ENCODE measurements at places on chromosomes 5 and 9.

DNA sequence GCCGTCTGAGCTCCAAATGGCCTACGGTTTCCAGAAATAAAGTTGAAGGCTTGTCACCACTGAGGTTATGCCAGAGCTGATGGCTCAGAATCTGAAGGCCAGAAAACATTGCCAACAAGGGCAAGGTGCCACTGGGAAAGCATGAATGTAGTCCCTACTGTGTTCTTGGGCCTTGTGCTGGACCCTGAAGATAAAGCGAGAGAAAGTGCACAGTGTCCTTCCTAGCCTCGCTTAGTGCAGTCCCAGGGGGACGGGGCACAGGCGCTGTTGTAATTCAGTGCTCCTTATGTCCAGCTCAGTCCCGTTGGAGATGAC lies 84.5 kb downstream of the NDFIP1 start:
- no peak for DNase-seq

DNA sequence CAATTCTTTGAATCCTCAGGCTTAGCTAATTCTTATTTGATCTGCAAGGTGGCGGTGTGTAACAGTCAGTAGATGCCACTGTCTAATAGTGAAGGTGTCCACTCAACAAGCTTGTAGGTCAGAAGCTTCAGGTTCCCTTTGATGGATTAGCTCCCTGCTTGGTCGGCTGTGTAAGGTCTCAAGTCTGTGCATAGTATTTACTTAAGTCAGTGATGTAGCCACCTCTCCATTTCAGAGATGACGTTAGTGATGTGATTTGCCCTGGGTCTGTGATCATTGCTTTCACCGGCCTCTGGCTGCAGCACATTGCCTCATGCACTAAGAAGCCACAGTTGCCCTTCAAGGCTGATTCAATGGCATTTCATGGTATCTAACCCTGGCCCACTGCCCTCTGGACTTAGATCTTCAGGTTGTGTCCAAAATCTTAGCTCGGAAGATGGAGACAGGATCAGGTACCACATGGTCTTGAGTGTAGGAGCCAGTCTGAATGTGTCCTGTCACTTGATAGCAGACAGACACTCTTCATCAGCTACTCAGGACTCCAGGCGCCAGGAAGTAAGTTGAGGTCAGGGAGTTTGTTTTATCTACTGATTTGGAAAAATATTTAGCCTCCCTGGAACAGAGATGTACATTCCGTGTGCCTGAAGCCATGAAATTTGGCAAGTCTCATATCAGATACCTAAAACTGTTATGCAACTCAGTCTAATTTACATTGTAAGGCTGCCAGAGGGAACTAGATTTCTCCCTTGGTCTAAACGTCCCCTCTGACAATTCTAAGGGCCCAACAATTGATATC lies 42.9 kb downstream of the SUB1 start:
- no peak for DNase-seq

- no peak for DNase-seq
Observed at GRCh38 chr5:180394031-180394636, 41.0 kb upstream of the GFPT2 start.

- no peak for DNase-seq
Observed at GRCh38 chr9:107312376-107313050, 29.4 kb downstream of the RAD23B start.

DNA sequence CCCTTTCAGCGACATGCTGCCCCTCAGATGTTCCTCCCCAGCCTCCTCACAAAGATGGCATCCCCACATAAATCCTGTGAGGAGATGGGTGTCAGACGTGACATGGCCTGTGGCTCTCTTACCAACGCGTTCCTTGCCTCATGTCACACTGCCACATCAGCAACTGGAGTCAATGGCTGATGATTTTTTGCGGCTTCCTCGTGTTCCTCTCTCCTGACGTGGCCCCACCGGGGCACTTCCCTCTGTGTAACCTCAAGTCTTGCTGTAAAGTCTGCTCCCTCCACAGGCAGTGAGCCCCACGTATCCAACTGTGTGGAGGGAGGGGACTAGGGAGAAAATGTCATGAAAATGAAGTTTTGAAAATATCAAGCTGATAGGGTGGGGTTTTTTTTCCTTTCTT lies 53.2 kb upstream of the SHISAL2B start:
- no peak for DNase-seq

DNA sequence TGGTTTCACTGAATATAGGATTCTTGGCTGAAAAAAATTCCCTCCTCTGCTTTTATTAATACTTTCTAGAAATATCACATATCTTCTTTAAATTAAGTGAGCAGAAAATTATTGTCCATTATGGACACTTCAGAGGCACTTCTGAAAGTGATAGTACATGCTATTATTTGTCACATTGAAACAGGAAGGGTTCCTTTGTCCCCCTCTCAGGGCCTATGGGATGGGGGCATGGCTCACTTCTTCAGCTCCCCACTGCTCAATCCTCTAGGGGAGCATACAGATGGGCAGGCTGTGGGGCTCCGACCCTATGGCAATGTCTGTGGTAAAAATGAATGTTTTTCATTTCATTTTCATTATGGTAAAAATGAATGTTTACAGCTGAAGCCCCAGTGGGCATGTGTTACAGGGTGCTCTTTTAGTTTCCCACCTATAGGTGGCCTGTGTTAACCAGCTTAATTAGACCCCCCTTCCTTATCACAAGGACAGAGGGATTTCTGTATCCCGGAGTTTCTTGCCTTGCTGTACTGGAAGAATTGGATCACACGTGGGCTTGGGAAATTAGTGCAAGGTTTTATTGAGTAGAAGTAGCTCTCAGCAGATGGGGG lies 1225.2 kb downstream of the PTPRD start:
- DNase-seq = no peak

DNA sequence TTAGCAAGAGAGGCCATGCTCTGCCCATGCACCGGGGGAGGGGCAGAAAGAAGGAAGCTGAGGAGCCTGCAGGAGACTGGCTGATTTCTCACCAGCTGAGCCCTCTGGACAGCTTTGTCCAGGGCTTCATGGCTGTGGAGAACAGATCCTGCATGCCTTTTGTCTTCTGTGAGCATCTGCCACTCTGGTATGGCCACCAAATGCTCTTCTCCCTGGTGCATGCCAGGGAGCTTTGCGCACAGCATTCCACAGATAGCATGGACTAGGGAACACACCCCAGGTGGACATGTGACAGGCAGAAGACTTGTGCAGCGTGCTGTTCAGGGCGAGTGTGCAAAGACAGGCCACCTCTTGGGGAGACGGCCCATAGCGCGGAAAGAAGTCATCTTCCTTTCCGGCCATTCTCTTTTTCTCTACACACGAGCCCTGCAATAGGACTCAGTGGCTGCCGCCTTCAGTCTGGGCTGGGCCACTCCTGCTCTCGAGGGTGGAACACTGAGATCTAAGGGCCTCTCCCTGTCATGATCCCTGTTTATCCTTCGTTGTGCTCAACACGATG lies 56.7 kb downstream of the GADD45G start:
- no peak for DNase-seq

DNA sequence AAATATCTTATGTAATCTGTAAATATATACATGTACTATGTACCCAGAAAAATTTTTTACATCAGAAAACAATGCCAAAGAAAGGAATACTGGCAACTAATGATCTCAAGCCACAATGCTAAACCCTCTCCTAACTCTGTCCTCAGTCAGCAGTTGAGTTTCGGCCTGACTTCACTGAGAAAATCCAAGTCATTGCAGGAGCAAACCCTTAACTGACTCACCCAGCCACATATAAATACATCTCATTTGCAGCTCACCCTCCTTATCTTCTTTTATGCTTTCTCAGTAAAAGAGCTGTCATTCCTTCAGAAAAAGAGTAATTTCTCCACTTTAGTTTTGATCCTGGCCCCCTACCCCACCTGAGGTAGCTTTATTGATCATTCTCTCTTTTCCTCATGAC lies 46.1 kb upstream of the TMED7 start:
- no peak for DNase-seq

DNA sequence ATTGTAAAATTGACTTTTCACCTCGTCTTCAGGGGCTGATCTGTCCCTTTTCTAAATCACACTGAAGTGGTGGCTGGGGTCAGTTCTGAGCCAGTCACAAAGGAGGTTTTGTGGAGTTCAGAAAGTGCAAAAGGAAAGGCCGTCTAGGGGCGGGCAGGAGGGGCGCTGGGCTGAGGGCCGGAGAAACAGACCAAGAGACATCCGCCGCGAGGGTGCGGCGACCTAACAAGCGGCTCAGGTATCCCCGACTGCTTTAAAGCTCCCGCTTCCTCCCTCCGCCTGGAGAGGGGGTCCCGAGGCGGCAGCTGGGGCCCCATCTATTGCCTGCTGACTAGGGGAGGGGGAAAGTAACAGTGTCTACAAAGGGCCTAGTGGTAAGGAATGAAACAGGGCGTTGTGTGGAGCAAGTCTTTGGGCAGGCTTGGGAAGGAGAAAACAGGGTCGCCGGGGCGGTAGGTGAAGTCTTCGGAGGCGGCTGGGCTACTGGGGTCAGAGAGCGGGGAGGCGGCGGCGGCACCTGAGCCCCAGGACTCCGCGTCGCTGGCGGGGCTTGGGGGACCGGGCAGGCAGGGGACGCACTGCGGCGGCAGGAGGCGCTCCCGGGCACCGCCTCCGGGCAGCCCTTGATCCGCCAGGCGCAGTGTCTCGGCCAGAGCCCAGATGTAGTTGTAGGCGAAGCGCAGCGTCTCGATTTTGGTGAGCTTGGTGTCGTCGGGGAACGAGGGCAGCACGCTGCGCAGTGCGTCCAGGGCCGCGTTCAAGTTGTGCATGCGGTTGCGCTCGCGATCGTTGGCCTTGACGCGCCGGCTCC lies 950 bp downstream of the NEUROG1 start:
- no peak for DNase-seq

DNA sequence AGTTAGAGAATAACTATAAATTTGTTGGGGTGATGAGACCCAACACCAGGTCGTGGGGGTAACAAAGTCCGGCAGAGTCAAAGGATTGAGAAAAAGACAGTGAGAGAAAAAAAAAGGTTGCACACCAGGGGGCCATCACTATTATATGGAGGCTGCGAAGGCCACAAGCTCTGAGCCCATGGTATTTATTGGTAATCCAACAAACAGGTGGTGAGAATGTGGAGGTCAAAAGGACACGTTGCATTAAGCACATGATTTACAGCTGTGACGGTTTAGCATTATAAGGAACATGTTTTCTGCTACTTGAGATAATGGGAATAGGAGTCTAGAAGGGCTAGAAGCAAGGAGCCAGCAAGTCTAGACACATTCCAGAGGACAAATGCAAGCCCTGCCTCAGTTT lies 2202.2 kb upstream of the C9orf72 start:
- DNase-seq = no peak

DNA sequence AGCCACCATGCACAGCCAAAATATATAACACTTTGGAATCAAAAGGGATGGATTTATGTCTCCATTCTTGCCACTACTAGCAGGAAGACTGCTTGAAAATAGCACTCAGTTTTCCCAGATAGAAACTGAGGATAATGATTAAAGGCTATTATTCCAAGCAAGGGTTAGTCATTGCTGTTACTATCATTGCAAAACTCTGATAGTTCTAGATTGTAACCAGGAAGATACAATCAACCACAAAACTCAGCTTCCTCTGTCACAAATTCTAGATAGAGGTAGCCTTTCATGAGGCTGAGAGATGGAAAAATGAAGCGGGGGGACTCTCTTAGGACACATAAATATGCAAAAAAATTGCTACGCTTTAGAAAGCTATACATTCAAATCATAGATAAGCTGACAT lies 3.1 kb downstream of the ANXA1 start:
- no peak for DNase-seq

- no peak for DNase-seq
Observed at GRCh38 chr5:80216096-80216495, 39.8 kb downstream of the SERINC5 start.

- DNase-seq = no peak
Observed at GRCh38 chr9:136703276-136703860, 9.0 kb upstream of the DIPK1B start.

- DNase-seq = no peak
Observed at GRCh38 chr9:110329639-110330230, 7.9 kb downstream of the TXNDC8 start.

DNA sequence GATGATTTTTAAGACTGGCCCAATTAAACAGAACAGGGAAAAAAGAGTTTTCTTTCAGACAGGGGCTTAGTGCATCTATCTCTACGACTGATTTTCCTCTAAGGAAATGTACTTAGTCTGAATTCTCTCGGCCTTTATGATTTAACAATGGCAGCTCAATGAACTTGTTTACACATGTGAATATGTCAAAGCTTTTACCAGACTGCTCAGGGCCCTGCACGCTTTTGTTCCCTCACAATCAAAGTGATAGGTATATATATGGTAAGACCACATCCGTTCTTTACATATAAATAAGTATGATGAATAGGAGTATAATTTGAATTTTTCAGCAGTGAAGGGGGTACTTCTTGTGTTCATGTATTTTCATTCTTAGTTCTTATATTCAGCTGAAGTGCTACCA lies 27.6 kb downstream of the LEAP2 start:
- no peak for DNase-seq

- no peak for DNase-seq
Observed at GRCh38 chr5:132074091-132074771, 642 bp downstream of the CSF2 start.

- no peak for DNase-seq
Observed at GRCh38 chr9:137524981-137525317, 25.3 kb downstream of the PNPLA7 start.

DNA sequence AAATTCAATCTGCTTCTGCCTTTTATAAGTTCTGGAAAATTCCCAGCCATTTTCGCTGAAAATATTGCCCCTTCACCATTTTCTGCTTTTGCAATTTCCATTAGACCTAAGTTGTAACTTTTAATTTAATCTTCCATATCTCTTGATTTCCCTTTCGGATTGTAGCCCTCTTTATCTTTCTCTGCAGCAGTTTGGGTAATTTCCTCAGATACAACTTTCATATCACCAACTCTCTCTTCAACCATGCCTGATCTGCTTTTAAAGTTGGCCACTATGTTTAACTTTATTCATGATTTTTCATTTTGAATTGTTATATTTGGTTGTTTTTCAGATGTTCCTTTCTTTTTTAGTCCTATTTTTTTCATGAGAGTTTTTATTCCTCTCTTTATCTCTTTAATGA lies 157.0 kb upstream of the VLDLR start:
- no peak for DNase-seq

- no peak for DNase-seq
Observed at GRCh38 chr9:124125651-124125977, 114.0 kb downstream of the LHX2 start.

- no peak for DNase-seq
Observed at GRCh38 chr5:3027185-3027865, 275.8 kb upstream of the IRX2 start.

DNA sequence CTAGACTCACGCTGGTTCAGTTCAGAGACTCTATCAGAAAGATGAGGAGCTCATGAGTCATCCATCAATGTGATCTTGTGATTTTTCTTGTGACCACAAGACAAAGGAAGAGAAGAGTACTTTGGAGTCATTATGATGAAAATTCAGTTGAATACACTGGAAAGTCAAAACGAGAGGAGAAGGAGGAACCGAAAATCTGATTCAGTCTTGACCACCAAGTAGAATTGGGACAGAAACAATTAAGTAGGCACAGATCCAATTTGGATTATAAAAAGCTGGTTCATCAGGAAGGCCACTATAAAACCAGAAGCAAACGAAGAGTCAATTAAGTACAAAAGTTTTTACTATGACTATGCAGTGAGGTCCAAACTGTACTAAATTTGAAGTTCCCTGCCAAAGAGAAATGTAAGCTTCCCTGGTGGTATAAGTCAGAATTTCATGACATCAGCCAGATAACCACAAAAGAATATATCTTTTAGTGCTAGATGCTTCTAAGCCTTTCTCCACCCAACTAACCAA lies 90.9 kb downstream of the THBS4 start:
- peak; percentile 49 for DNase-seq

All from GM20000 (cell line).